ENCODE measurements at places on chromosomes 16 and 17.

GRCh38 chr17:74822335-74822938, 37.2 kb downstream of the GRIN2C start:
- DNase-seq = no peak

GRCh38 chr16:4372578-4373355, 1.1 kb downstream of the VASN start:
- no peak for DNase-seq

DNA sequence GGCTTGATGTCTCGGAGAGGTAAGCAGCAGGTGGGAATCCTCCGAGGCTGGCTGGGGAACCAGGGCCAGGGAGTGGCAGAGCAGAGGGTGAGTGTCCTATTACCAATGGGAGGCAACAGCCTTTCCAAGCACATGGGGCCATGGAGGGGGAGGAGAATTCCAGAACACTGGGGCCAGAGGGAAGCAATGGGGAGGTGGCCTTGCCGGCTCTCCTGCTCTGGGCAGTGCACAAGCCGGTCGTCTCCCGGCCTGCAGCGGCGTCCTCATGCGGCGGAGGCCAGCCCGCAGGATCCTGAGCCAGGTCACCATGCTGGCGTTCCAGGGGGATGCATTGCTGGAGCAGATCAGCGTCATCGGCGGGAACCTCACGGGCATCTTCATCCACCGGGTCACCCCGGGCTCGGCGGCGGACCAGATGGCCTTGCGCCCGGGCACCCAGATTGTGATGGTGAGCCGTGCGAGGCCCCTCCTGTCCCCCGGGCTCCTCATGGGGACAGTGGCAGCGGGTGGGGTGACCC, 21.9 kb downstream of the SGSH start:
- no peak for DNase-seq

DNA sequence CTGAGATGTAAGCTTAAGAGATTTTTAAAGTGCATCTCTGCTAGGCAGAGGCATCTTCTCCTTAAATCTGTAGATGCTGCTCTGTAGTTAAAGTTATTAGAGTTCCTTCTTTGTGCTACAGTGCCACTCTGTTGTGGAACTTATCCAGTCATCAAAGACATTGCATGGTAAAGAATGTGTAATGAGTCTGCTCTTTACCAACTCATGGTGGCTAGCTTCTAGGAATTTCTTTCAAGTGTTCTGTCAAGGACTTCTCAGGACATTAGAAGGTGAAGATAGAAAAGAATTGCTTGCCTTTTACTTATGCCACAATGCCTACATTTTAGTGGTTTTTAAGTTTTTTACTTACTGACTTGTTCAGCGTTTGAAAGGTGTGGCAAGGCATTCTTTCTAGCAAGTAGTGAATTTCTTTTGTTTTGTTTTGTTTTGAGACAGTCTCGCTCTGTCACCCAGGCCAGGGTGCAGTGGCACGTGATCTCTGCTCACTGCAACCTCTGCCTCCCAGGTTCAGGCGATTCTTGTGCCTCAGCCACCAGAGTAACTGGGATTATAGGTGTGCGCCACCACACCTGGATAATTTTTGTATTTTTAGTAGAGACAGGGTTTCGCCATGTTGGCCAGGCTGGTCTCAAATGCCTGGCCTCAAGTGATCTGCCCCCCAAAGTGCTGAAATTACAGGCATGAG, 20.3 kb upstream of the ARL2BP start:
- no peak for DNase-seq

GRCh38 chr16:21946889-21947635, 6.1 kb upstream of the UQCRC2 start:
- no peak for DNase-seq

DNA sequence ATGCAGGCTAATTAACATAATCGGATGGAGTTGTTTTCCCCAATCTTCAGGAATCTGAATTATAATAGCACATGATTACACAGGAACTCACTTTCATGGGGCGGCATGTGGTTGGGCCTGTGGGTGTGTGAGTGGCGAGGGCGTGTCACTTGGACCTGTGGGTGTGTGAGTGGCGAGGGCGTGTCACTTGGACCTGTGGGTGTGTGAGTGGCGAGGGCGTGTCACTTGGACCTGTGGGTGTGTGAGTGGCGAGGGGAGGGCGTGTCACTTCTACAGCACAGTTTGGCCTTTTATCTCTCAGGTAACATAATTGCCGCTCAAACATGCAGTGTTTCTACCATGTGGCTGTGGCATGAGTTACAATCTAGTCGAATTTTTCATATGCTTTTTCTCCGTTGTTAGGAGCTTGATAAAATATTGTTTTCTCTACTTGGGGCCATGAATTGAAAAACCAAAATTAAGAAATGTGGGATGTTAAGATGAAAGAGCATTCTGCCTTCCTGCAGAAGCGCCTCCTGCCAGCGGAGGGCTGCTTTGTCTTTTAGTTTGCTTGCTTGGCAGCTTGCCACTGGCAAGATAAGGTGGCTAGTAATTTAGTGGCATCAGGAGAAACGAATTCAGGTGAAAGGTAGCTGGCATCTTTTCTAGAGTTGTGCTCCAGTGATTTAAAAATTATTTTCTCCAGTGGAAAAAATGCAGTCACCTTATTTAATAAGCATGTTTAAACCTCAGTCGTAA, 36.2 kb downstream of the USP10 start:
- DNase-seq = no peak
